ENCODE measurements at places on chromosomes 12 and 14.
A peak's percentile ranks its signal among the peaks of the same experiment; 100 is the strongest.

GRCh38 chr14:91577632-91578233, 67.6 kb upstream of the PPP4R3A start:
- H3K4me1 ChIP-seq = peaks cover 3% of the 10 kb centered on the region
- DNase-seq = no peak
- H3K36me3 ChIP-seq = no peaks in the 10 kb centered on the region
- no peak overlapping the region for H3K27ac ChIP-seq

GRCh38 chr14:64928239-64929013, 14.1 kb downstream of the GPX2 start:
- H3K4me3 ChIP-seq = no peak overlapping the region
- peaks cover 6% of the 10 kb centered on the region for H3K36me3 ChIP-seq
- no peaks in the 10 kb centered on the region for H3K4me1 ChIP-seq
- no peak for DNase-seq

DNA sequence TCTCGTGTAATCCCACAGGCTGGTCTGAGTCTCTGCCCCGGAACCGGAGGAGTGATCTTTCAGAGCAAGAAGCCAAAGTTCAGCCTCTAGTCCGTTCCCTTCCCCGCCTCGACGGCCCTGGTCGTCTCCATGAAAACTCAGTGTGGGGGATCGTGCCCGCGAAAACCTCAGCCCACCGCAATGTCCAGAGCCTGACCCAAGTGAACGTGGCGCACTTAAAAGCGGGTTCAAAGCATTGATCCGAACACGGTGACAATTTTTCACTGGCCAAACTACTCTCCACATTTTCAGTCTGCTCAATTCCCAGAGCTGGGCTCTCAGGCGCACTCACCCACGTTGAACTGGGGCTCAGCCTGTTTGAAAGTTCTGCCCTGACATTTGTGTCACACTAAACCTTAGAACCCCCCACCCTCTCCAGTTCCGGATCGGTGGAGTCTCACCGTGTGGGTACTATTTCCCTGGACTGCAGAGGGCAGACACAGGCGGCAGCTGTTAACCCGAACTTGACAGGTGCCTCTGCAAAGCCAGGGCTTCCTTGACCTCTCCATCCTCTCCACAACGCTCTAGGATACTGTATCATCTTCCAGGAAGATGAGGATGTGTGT, 886 bp upstream of the PRICKLE1 start:
- H3K4me3 ChIP-seq = peak overlapping the region; percentile 47
- H3K27me3 ChIP-seq = peaks cover 7% of the 10 kb centered on the region
- H3K4me1 ChIP-seq = peaks cover 3% of the 10 kb centered on the region
- no peaks in the 10 kb centered on the region for H3K36me3 ChIP-seq

- no peaks in the 10 kb centered on the region for H3K4me1 ChIP-seq
- H3K27me3 ChIP-seq = no peaks in the 10 kb centered on the region
Measured at GRCh38 chr12:102513272-102513671, 32.9 kb upstream of the IGF1 start.

GRCh38 chr14:90677484-90678050, 138.7 kb downstream of the TTC7B start:
- peaks cover 18% of the 10 kb centered on the region for H3K36me3 ChIP-seq
- H3K27ac ChIP-seq = peak overlapping the region; percentile 51
- H3K4me3 ChIP-seq = no peak overlapping the region
- no peak for DNase-seq
- H3K4me1 ChIP-seq = peaks cover 6% of the 10 kb centered on the region
- no peaks in the 10 kb centered on the region for H3K27me3 ChIP-seq

- no peaks in the 10 kb centered on the region for H3K4me1 ChIP-seq
- no peaks in the 10 kb centered on the region for H3K27me3 ChIP-seq
- no peak overlapping the region for H3K27ac ChIP-seq
Measured at GRCh38 chr14:96304956-96305355, 48.9 kb downstream of the BDKRB1 start.

DNA sequence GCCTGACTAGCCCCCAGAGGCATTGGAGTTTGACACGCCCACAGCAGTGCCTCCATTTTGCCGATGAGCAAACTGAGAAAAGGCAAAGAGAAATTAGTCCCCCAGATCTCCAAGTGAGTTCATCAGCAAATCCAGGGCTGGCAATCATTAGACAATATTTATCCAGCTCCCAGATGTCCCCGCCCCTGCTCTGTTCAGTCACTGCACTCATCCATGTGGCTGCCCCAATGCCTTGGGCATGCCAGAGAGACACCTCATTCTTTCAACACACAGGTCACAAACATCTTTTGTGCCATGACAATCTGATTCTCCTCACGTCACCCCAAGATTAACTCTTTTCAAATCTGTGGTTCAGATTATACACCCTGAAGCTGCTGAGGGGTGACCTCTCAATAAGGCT, 43.5 kb downstream of the DPF3 start:
- DNase-seq = no peak
- H3K4me3 ChIP-seq = no peak overlapping the region
- H3K36me3 ChIP-seq = no peaks in the 10 kb centered on the region
- H3K27ac ChIP-seq = no peak overlapping the region
- H3K27me3 ChIP-seq = no peaks in the 10 kb centered on the region

GRCh38 chr12:44763021-44763420, 113.1 kb downstream of the NELL2 start:
- DNase-seq = no peak
- no peak overlapping the region for H3K4me3 ChIP-seq
- no peaks in the 10 kb centered on the region for H3K36me3 ChIP-seq

DNA sequence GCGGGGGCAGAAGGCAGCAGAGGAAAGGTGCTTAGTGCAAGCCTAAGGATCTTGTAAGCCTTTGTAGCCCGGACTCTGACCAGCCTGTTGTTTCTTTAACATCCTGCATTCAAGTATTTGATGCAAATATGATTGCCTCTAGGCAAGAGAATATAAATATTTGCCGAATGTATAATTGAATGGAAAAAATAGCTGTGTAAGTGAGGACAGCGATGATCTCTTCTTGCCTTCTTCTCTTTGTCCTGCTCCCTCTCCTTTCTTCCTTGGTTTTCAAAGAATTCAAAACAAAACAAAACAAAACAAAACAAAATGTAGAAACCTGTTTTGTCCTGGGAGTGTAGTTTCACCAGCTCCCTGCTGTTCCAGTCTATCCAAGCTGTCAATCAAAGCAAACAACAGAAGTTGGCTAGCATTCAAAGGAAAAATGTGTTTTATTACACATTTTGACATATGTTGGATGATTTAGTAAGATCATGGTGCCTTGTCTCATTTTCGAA, 74.9 kb upstream of the CPM start:
- peaks cover 2% of the 10 kb centered on the region for H3K4me1 ChIP-seq
- peak overlapping the region; percentile 29 for H3K27ac ChIP-seq
- H3K27me3 ChIP-seq = no peaks in the 10 kb centered on the region
- no peaks in the 10 kb centered on the region for H3K36me3 ChIP-seq

GRCh38 chr12:42090899-42091298, 53.8 kb downstream of the GXYLT1 start:
- H3K4me3 ChIP-seq = no peak overlapping the region
- no peak overlapping the region for H3K27ac ChIP-seq
- DNase-seq = no peak
- H3K4me1 ChIP-seq = peaks cover 7% of the 10 kb centered on the region
- no peaks in the 10 kb centered on the region for H3K27me3 ChIP-seq
- H3K36me3 ChIP-seq = no peaks in the 10 kb centered on the region

GRCh38 chr14:40694023-40694422, 912.7 kb upstream of the LRFN5 start:
- no peaks in the 10 kb centered on the region for H3K36me3 ChIP-seq
- no peak for DNase-seq
- H3K4me1 ChIP-seq = peaks cover 2% of the 10 kb centered on the region
- H3K27ac ChIP-seq = no peak overlapping the region
- no peaks in the 10 kb centered on the region for H3K27me3 ChIP-seq

DNA sequence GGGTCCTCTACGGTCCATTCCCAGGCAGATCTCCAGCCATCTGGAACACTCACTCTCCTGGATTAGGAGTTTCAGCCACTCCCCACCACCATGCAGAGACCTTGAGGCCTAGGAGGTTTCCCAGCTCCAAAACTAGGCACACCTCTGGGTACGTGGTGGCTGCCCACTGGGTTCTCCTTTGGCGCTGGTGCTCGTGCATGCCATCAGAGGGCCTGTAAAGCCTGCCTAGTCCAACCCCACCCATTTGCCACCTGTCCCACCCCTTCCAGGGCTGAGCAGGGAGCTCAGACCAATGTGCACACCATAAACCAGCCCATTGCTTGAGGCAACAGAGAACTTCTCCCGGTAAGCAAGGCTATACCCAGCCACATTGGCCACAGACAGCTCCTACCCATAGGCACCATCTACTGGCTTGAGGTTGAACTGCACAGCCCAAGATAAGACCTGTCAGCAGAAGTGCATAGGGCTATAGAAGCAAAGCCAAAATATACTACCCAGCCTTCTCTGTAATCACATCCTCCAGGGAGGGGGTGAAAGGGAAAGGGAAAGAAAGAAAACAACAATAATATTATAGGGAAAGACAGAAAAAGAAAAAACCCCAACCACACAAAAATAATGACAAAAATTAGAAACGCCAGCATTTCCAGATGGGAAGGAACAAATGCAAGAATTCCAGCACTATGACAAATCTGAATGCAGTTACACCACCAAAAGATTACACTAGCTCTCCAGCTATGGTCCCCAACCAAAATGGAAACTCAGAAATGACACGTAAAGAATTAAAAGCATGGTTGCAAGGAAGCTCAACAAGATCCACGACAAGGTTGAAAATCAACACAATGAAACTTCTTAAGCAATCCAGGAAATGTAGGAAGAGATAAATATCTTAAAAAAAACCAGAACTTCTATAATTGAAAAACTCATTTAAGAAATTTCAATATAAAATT, 111.9 kb upstream of the CCDC175 start:
- H3K27me3 ChIP-seq = no peaks in the 10 kb centered on the region
- H3K4me1 ChIP-seq = no peaks in the 10 kb centered on the region
- H3K36me3 ChIP-seq = no peaks in the 10 kb centered on the region
- peak; percentile 90 for DNase-seq
- no peak overlapping the region for H3K4me3 ChIP-seq

DNA sequence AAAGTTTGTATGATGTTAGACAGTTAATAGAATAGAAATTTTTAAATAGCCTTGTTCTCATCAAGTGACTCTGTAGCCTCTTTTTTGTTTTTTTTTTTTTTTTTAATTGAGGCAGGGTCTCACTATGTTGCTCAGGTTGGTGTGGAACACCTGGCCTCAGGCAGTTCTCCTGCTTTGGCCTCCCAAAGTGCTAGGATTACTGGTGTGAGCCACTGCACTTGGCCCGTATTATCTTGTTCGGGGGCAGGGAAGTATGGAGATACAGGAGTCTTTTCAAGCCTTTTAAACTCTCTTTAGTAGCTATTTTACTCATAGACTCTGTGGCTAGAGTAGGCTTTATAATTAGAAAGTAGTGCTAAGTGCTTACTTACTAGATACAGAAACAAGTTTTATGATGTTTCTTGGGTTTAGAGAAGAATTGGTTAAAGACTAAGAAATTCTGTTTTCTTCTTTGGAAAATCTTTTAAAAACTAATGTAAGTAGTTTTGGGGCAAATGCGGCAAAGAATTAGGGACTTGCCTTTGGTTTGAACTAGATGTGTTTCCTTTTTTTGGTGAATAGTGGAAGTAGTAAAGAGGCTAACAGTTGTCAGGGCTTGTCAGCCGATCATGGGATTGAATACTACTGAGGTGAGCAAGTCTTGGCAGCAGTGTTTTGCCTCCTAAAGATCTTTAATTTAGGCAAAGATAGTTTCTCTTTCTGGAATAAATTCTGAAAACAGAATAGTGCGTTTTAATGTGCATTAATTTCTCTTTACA, 31.3 kb downstream of the FBXO34 start:
- peaks cover 5% of the 10 kb centered on the region for H3K36me3 ChIP-seq
- H3K4me1 ChIP-seq = no peaks in the 10 kb centered on the region
- no peak overlapping the region for H3K4me3 ChIP-seq
- H3K27ac ChIP-seq = no peak overlapping the region

DNA sequence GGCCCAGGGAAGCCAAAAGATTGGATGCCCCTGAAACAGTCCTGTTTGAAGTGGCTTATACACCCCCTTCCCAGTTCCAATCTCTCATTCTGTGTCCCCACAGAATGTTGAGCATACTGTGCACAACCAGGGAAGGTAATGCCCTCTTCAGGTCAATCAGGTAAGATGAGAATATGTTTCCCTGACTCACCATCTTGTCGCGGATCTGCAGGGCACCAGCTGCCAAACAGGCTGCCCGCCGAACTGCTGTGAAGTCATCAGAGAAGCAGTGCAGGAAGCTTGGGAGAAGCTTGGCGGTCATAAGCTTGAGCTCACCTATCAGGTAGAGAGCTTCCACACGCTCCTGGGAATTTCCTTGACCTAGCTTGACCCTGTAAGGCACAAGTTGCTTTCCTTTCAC, 9.6 kb downstream of the RIOX1 start:
- H3K27ac ChIP-seq = no peak overlapping the region
- H3K36me3 ChIP-seq = peaks cover 2% of the 10 kb centered on the region

DNA sequence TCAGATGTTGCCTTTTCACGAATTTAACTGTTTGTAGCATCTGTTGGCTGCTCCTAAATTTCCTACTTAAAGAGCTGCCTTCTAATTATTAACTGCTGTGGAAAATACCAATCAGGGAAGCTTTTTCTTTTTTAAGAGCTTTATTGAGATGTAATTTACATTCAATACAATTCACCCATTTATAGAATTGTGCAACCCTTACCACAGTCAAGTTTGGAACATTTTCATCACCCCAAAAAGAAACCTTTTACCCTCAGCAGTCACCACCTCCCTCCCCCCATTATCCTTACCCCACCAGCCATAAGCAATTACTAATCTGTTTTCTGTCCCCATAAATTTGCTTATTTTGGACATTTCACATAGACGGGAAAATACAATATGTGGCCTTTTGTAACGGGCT, 1.4 kb downstream of the PCNX4 start:
- peak overlapping the region; percentile 97 for H3K27ac ChIP-seq
- H3K4me3 ChIP-seq = peak overlapping the region; percentile 80
- peaks cover 5% of the 10 kb centered on the region for H3K36me3 ChIP-seq
- no peaks in the 10 kb centered on the region for H3K27me3 ChIP-seq
- no peak for DNase-seq
- peaks cover 10% of the 10 kb centered on the region for H3K4me1 ChIP-seq

DNA sequence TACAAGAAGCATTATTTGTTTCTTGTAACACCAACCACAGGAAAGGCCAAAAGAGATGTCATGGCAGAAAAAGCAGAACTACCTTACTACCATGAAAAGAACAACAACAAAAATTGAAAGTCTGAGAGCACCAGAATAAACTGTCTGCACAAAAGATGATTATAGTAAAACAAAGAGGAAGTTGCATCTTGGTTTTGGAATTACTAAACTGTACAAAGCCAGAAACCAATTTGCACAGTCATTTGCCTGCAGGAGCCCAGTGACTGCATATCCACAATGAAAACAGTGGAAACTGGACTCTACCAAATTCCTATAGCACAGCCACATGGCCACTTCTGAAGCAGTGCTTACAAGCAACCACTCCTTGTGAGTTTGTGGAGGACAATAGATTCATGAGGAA, 276.2 kb downstream of the SSPN start:
- H3K27me3 ChIP-seq = no peaks in the 10 kb centered on the region
- H3K36me3 ChIP-seq = peaks cover 3% of the 10 kb centered on the region
- peaks cover 1% of the 10 kb centered on the region for H3K4me1 ChIP-seq

DNA sequence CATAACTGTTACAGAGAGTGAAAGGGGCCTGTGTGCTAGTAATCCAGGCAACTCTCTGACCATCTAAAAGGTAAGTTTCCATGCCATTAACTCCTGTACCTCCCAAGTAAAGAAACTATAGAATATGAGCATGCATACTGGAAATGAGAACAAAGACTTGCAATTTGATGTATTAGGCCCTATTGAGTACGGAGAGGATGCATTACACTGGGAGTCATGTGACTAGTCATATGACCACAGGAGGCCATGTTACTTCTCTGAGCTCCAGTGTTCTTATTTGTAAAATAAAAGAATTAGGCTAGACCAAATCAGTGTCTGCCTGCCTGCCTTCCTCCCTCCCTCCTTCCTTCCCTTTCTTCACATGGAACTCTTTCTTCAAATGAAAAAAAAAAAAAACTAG, 440.1 kb upstream of the CCDC196 start:
- H3K4me3 ChIP-seq = no peak overlapping the region
- no peak overlapping the region for H3K27ac ChIP-seq
- no peak for DNase-seq
- peaks cover 6% of the 10 kb centered on the region for H3K4me1 ChIP-seq
- no peaks in the 10 kb centered on the region for H3K27me3 ChIP-seq

Measured in trophoblast cell (in vitro differentiated cells and primary cell).